COR-L47 (cell line): ENCODE measurements at places on chromosomes 2 and 18.

GRCh38 chr18:56521263-56521662 lies 117.1 kb downstream of the TXNL1 start:
- no peak for DNase-seq

GRCh38 chr2:233857511-233858141 lies 3.3 kb upstream of the HJURP start:
- peak; percentile 56 for DNase-seq

- no peak for DNase-seq
These were observed 78.5 kb downstream of the MDH1 start for GRCh38 chr2:63667132-63667700.

DNA sequence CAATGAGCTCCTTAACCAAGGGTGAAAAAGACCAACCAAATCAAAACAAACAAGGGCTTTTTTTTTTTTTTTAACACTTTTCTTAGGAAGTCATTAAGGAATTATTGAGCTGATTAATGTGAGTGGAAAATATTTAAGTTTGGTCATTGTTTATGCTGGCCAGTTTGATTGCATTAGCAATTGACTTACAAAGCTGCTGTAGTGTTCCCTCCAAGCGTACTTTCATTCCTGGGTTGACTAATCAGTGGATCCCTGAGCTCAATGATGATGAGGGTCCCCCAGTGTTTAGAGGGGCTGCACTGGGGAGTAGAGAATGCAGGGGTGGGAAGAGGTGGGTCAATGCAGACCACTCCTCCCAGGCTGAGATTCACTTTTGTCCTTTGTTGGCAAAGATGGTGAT lies 119.3 kb downstream of the PRKCE start:
- DNase-seq: no peak

- no peak for DNase-seq
These were observed 44.8 kb downstream of the CAB39 start for GRCh38 chr2:230757476-230757875.

DNA sequence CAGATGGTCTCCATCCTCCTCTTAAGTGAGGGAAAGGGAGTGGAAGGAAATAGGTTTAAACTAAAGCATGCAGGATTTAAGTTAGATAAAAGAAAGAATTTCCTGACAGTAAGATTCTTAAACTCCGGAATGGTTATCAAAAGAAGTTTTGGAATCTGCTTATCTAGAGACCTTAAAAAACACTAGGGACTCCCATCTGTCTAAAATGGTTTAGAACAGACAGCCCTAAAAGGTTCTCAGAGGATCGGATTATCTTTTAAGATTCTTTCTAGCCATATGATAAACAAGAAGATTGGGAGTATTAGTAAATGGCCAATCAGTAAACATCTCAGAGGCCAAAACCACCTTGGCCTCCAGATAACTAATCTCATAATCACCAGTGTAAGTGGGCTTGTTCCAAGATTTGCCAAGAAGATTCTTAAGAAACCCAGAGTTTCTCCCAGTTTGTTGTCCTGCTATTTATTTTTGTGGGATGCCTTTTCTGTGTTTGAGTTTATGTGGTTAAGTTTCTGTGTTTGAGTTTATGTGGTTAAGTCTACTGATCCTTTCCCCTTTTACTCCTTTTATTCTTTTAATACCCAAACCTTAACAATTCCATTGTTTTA lies 314.9 kb upstream of the NRP2 start:
- no peak for DNase-seq

- no peak for DNase-seq
These were observed 11.6 kb downstream of the CAPG start for GRCh38 chr2:85398426-85399182.

GRCh38 chr18:80232710-80233109 lies 14.6 kb downstream of the PARD6G start:
- DNase-seq: no peak

- DNase-seq: peak; percentile 14
These were observed 26.4 kb downstream of the ASXL2 start for GRCh38 chr2:25851740-25852503.

- no peak for DNase-seq
These were observed 85.0 kb upstream of the SEC11C start for GRCh38 chr18:59054496-59055287.

- DNase-seq: no peak
These were observed 117.4 kb downstream of the HDAC4 start for GRCh38 chr2:239283288-239283945.

DNA sequence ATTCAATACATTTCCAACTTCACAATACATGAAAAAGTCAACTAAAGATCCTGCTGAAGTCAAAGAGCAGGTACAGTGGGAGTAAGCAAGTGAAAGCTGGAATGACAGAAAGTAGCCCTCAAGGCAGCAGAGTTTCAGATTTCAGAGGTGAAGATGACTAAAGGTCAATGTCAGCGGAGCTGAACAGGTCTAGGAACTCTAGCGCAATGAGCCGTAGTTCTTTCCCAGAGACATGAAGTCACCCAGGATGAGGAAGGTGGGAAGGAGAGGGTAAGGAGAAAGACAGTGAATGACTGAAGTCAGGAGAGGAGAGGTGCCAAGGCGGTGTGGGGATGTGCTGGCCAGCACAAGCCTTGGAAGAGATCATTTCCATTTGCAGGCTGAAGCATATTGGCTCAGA lies 28.1 kb downstream of the PTPN2 start:
- no peak for DNase-seq

- no peak for DNase-seq
These were observed 111.0 kb upstream of the SALL3 start for GRCh38 chr18:78868330-78869316.

DNA sequence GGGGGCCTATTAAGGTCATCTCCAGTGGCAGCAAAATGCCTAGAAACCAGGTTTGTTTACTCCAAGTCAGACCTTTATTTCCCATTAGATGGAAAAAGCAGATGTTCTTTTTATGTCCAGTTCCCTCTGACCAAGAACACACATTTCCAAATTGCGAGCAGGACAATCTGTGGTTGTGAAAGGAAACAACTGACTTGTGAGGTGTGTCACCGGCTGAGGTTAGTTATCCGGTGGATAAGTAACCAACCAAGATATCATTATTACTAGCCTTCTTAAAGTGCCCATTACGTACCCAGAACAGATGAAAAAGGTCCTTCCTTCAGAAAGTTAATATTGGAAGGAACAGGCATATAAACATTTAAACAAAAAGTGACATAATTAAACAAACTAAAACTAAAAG lies 112.9 kb downstream of the THADA start:
- no peak for DNase-seq

- no peak for DNase-seq
These were observed 22.0 kb downstream of the RELCH start for GRCh38 chr18:62209046-62209445.

GRCh38 chr2:95012881-95013550 lies 12.5 kb upstream of the MAL start:
- DNase-seq: no peak

DNA sequence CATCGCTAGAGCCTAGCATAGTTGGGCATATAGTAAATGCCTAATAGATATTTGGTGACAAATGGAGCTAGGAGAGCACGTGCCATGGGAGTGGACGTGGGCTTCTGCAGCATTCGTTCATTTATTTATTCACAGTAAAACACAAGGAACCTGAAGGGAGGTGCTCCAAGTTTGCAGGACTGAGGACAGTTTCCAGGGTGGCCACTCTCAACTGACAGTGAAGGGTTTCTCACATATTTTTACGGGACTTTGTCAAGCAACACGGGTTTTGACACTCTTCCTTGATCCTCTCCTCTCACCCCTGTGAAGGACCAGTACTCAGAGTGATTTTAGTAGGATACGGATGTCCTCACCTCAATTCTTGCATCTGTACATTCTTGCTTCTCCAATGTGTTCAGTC lies 135.0 kb upstream of the TTC39C start:
- no peak for DNase-seq

DNA sequence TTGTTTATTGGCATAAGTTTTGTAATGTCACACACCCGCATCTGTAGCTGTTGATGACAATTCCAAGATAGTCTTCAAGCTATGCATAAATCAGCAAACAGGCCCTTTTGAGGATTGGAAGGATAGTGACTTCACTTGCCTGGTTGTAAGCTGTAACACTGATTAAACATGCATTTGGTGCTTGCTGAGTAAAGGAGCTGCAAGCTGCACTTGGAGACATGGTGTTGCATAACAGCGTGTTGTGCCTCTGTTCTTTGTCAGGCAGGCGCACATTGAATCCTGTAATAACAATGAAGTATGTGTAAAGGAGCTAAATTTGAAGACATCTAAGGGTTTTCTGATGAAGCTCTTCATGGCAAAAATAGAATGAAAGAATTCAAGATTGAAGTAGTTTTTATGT lies 68.7 kb upstream of the TTC27 start:
- DNase-seq: no peak

- DNase-seq: no peak
These were observed 7.8 kb upstream of the RAB12 start for GRCh38 chr18:8601277-8602032.

DNA sequence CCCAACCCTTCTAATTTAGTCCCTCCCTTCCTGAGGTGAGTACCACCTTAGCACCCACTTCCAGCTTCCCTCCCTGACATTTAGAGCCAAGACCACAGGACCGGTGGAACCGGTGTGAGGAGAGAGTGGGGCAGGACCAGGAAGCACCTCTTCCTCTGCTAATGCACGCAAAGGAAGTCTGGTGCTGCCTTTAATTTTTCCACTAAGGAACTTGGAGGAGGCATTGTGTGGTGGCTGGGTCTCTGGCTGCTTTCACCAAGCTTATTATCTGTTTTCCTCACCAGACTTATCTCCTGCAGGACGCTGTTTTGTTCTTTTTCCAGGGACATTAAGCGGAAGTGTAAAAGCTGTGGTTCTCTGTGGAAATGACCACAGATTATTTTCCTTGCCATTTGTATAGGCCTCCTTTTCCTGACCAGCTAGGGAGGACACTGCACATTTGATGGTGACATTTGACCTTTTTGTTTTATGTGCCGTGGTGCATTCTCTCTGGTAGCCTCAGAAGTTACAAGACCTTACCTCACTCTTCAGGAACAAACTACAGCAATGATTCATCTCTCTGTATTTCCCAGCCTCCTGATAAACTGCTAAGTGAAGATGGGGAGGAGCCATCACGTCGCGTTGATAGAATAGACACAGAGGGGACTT lies 39.8 kb upstream of the SPTBN1 start:
- DNase-seq: no peak

DNA sequence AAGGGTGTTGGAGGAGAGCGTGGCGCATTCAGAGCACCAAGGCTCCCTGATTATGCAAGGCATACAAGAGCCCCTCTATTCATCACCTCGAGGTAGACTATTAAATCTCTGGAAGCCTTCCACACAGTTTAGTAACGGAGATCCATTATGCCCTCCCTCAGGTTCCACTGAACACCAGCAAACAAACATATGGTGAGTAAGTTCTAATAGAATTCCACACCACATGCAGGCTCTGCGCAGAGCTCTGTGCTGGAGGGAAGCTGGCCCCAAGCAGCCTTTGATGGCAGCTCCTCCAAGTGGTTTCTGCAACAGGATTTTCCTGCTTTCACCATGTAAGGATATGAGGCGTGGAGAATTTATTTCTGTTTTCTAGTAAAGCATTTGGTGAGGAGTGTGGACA lies 238.6 kb downstream of the C1D start:
- DNase-seq: no peak

GRCh38 chr18:37156330-37156942 lies 327.5 kb downstream of the KIAA1328 start:
- no peak for DNase-seq

- no peak for DNase-seq
These were observed 270.0 kb downstream of the CYRIA start for GRCh38 chr2:16395601-16396000.

DNA sequence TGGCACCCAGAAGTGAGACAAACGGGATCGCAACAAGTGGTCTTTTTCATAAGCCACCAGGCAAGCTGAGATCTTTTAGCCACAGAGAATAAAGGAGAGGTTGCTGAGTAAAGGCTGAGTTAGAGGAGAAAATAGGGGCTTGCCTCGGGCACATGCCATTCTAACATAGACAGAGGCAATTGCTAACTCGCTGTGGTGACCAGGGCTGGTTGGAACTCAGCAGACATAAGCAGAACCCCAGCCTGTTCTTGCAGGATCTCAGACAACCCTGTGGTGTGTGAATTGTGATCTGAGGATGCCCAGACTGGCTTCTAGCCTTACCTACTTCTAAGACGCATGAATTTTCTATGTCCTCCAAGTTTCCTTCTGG lies 300.2 kb downstream of the CDCA7 start:
- no peak for DNase-seq

GRCh38 chr2:108363024-108363907 lies 14.5 kb upstream of the SULT1C4 start:
- DNase-seq: no peak

- DNase-seq: no peak
These were observed 71.6 kb downstream of the ACKR3 start for GRCh38 chr2:236641051-236641726.

GRCh38 chr2:160842286-160842685 lies 317.9 kb upstream of the TANK start:
- DNase-seq: peak; percentile 1

DNA sequence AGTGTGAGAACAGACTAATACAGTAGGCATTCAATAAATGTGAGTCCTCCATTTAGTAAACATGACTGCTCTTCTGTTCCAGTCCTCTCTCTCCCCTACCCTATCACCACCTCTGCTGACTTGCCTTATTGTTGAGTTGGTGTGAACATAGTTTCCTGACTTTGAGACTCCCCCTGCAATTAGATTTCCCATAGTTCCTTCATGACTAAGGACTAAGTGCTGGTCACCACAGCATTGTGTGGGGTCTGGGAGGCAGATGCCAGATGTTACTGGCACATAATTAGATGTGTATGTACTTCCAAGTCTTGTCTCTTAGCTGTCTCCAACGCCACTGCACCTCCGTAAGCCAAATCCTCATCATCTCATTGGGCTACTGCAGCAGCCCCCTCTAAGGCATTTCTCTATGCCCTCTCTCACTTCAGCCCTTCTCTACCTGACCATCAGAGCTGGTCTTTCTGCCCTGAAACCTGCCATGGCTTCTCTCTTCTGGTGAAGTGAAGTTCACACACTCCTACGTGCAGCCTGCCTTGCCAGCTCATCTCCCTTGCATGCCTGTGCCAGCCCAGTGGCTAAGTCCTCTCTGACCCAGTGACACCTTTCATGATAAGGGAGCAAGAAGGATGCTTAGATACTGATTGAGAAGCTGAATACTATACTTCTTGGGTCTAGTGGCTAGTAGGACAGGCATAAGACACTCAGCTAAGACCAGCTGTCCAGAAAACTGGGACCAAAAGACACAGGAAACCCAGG lies 81.6 kb upstream of the ALPP start:
- DNase-seq: no peak
